ENCODE measurements at places on chromosomes 1 and 21. TPM values are rescaled to one million over a fixed set of nuclear protein-coding genes. Genes with fewer than 3 reads are reported as not detected.

DNA sequence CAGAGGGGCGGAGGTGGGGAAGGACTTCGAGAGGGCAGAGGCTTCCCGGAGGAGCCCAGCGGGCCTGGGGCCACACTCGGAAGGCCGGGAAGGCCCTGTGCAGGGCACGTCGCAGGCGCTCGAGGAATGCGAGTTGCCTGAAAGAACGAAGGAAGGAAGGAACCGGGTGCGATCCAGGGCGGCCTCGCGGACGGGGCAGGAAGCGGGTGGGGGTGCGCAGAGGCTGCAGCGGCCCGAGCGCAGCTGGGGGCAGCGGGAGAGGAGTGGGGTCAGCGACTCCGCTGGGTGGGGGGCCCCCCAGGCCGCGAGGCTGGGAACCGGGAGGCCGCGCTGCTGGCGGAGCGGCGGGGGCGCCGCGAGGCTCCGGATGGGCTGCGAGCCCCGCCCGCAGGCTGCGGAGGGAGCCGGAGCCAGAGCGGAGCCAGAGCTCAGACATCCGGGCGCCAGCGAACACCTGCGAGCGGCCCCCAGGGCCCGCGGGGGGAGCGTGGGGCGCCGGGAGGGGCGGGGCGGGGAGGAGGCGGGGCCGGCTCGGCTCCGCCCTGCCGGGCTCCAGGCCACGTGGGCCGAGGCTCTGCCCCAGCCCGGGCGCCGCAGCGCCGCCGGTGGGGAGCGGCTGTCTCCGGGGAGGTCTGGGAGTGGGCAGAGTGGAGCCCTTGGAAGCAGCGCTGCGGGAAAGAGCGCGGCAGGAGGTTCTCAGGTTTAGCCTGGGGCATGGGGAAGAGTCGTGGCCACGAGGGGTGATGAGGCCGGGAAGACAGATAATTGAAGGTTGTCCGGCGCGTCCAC lies 4.6 kb downstream of the ID3 start:
- peaks cover 41% of the 10 kb centered on the region for H3K4me1 ChIP-seq
- H3K36me3 ChIP-seq, result no peaks in the 10 kb centered on the region
- peak; percentile 89 for DNase-seq

- peaks cover 31% of the 10 kb centered on the region for H3K4me1 ChIP-seq
- H3K27me3 ChIP-seq, result peaks cover 5% of the 10 kb centered on the region
These were observed 4.9 kb upstream of the TAGLN2 start for GRCh38 chr1:159930216-159930615.

DNA sequence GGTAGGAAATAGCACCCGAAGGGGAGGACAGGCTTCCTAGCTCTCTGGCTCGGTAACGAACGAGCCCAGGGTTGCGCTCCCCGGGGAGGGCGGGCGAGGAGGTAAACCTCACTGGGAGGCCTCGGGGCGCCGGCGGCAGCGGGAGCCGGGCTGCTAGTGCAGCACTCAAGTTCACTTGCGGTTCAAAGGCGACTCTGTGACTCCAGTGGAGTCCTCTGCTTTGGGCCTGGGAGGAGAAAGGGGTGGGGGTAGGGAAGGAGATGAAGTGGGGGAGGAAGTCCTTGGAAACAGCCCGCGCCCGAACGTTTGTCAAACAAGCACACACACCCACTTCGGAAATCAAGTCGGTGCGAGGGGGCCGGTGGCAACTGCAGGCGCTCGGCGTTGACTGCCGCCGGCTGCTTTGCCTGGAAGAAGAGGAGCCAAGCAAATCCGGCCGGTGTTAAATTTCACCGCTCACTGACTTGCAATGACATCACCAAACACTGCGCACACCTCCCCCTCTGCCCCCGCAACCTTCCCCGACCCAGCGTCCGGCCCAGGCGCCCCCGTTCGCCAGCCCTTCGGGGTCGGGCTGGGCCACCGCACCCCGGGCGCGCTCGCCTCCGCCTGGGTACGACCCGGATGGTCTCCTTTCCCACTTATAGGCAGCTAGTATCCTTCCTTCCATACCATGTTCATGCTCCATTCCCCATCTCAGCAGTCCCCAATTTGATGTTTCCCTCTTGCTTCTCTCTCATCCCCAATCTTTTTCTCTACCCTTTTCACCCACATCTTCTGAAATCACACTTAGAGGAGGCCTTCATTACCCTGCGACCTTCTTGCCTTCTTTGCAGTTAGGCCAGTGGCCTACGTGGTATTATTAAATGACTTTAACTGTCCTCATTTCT lies at the start of gene COL24A1:
Gene COL24A1 (minus strand): TSS at position 207 of the 890 bp plus-strand sequence. CDS start 376 bp downstream, outside the sequence.
- no peaks in the 10 kb centered on the region for H3K36me3 ChIP-seq
- no peak for DNase-seq
- peaks cover 26% of the 10 kb centered on the region for H3K27me3 ChIP-seq
- H3K4me1 ChIP-seq, result no peaks in the 10 kb centered on the region

GRCh38 chr1:200006711-200007110 lies 20.8 kb upstream of the NR5A2 start:
- no peaks in the 10 kb centered on the region for H3K36me3 ChIP-seq
- no peak overlapping the region for H3K4me3 ChIP-seq
- no peak overlapping the region for H3K27ac ChIP-seq
- DNase-seq, result no peak

DNA sequence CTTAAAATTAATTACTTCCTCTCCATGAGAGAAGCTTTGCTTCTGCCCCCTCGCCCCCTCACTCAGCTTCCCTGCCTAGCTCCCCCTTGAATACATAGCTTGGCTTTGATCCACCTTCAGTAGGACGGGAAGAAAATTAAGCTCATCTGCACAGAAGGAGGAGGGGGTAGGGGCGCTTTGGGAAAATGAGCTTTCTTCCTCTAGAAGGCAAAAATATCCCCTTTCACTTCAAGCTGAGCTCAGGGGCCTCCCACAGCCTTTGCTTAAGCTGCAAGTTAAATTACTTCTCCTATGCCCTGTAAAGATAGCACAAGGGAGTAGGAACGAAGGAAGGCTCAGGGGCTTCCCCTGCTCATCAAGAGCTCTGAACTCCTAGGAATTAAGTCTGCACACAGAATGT lies 65.2 kb upstream of the GOLT1A start:
- no peak for DNase-seq
- H3K27ac ChIP-seq, result no peak overlapping the region
- H3K4me1 ChIP-seq, result peaks cover 7% of the 10 kb centered on the region
- H3K27me3 ChIP-seq, result peaks cover 75% of the 10 kb centered on the region

GRCh38 chr1:169201084-169201619 lies 94.7 kb downstream of the ATP1B1 start:
- DNase-seq, result no peak

DNA sequence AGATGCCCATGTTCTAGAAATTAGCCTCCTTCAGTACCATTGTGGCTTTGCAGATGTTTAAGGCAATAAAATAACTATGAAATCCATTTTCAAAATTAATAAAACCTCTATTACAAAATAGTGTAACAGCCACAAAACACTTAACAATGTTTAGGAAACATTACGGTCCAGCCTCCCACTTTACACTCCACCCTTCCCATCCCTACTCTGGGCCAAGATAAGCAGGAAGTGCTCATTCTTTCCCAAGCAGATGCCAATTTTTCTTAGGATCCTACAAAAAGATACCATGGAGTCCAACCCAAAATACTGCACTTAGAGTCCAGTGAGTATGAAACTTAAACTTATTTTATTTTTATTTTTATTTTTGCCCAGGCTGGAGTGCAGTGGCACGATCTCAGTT lies 150.8 kb downstream of the NR5A2 start:
- H3K27me3 ChIP-seq, result peaks cover 34% of the 10 kb centered on the region
- no peak overlapping the region for H3K27ac ChIP-seq
- no peaks in the 10 kb centered on the region for H3K36me3 ChIP-seq
- no peak overlapping the region for H3K4me3 ChIP-seq

- H3K4me3 ChIP-seq, result no peak overlapping the region
- no peak overlapping the region for H3K27ac ChIP-seq
- no peak for DNase-seq
These were observed 162.6 kb downstream of the TNR start for GRCh38 chr1:175580841-175581240.

- H3K4me3 ChIP-seq, result no peak overlapping the region
- no peak overlapping the region for H3K27ac ChIP-seq
- peaks cover 4% of the 10 kb centered on the region for H3K36me3 ChIP-seq
- no peaks in the 10 kb centered on the region for H3K27me3 ChIP-seq
- no peak for DNase-seq
These were observed 57.1 kb upstream of the PPP2R5A start for GRCh38 chr1:212228076-212228475.

DNA sequence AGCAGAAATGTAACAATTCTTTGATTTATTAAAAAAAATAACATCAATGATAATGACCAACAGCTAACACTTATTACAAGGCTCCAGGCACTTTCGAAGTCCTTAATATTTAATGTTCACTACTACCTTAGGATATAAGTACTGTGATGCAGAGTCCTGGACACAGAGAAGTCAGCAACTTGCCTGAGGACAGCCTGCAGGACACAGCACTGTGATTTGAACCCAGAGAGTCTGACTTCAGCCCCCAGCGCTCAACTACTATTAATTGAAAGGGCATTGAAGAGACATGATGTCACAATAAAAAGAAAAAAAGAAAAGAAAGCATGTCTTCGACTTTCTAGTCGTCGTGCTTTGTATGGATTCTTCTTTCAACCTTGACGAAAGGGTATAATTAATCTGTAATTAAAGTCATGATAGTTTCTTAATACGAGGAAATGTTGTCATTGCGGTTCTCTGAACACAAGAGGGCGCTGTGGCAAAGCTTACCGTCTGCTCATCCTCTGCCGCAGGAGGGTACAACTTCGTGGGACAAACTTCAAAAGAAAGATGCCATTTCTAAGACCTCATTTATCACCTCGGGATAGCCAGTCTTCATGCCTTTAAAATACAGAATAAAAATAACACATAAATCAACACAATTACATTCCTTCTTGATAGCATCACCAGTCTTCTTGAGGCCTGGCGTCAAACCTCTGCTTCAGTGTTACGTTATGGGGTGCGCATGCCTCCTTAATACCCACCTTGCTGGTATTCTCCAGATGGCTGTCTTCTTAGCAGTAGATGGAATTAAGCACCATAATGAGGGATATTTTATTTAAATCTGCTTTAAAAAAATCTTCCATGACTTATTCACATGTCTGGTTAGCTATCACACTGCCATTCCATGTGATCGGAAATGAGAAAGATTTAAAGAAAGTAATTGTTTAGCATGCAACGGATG lies 240.1 kb downstream of the DISC1 start:
- H3K4me1 ChIP-seq, result peaks cover 28% of the 10 kb centered on the region
- peak overlapping the region; percentile 50 for H3K4me3 ChIP-seq
- peak overlapping the region; percentile 43 for H3K27ac ChIP-seq
- peak; percentile 49 for DNase-seq
- H3K36me3 ChIP-seq, result peaks cover 4% of the 10 kb centered on the region
- H3K27me3 ChIP-seq, result no peaks in the 10 kb centered on the region

DNA sequence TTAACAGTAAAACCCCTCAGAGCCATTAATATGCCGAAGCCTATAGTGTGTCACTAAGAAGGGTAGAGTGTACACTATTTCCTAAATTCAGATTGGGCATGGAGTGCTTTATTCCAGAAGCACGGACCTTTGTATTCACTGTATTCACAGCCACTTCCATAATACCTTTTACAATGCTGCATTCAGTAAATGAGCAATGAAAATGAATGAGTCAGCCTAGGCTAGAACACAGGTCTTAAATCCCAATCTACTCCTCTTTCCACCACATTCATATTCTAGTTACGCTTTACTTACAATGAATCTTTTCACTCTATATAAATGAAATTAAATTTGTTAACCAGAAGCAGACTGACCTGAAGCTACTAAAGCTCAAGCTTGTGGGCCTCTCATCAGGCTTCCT lies 13.0 kb upstream of the GORAB start:
- no peak overlapping the region for H3K4me3 ChIP-seq
- no peak overlapping the region for H3K27ac ChIP-seq
- DNase-seq, result no peak
- H3K36me3 ChIP-seq, result no peaks in the 10 kb centered on the region

DNA sequence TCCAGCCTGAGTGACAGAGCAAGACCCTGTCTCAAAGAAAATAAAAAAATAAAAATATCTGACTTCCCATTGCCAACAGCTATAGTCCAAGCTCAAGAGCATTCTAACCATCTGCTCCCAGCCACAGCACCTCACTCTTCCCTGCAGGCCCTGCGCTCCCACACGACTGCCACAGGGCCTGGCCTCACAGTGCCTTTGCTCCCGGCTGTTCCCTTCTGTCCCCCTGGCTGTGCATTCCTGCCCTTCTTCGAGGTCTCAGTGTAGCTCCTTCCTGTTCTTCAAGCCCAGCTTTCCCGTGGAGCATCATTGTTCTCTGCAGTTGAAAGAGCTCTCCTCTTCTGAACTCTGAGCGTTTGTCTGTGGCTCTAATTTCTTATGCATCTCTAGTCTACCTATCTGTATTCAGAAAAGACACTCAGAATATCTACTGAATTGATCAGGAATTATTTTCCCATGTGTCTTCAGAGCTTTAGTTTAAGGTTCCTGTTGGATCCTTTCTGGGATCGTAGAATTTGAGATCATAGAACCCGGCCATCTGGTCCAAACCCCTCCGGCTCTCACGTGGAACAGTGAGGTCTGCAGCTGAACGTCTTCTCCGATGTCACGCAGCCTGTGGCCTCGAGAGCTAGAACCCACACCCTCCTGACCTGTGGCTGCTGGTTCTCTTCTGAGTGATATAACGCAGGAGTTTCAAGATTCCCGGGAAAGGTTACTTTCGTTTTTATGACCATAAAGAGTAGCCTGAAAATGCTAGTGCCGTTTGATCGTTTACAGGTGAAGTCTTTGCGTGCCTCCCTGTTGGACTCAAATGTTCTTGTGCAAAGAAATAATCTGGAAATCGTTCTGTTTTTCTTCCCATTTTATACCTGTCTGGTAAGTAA lies 54.4 kb downstream of the DOP1B start:
- peaks cover 9% of the 10 kb centered on the region for H3K4me1 ChIP-seq
- H3K27ac ChIP-seq, result peak overlapping the region; percentile 49
- no peaks in the 10 kb centered on the region for H3K27me3 ChIP-seq
- H3K4me3 ChIP-seq, result no peak overlapping the region

- no peaks in the 10 kb centered on the region for H3K27me3 ChIP-seq
- H3K4me1 ChIP-seq, result peaks cover 21% of the 10 kb centered on the region
- H3K4me3 ChIP-seq, result no peak overlapping the region
- DNase-seq, result no peak
- no peak overlapping the region for H3K27ac ChIP-seq
These were observed 9.6 kb downstream of the KLHL21 start for GRCh38 chr1:6592865-6593593.

The WDR64 gene
- total RNA-seq, result 0.37 TPM

The SLC35F3 gene
- not detected for total RNA-seq

The RGS16 gene
- 23.4 TPM for total RNA-seq

The ALX3 gene
- not detected for total RNA-seq

The MPZL1 gene
- total RNA-seq, result 4.2 TPM

The NUDT4B gene
- not detected for total RNA-seq

All from T-helper 17 cell (primary cell).